ENCODE measurements at places on chromosomes 3 and 15. TPM values are rescaled to one million over a fixed set of nuclear protein-coding genes. Genes with fewer than 3 reads are reported as not detected.

The EBLN2 gene
- total RNA-seq = 3.4 TPM

The TMIE gene
- 0.77 TPM for total RNA-seq

The CPNE9 gene
- not detected for total RNA-seq

The PTH1R gene
- 0.30 TPM for total RNA-seq

The SYNM gene
- total RNA-seq = 15.1 TPM

The CFAP92 gene
- total RNA-seq = 0.42 TPM

The CD200R1 gene
- total RNA-seq = 0.09 TPM

The PRSS50 gene
- total RNA-seq = not detected

The MUSTN1 gene
- 0.67 TPM for total RNA-seq

The MORC1 gene
- total RNA-seq = not detected

DNA sequence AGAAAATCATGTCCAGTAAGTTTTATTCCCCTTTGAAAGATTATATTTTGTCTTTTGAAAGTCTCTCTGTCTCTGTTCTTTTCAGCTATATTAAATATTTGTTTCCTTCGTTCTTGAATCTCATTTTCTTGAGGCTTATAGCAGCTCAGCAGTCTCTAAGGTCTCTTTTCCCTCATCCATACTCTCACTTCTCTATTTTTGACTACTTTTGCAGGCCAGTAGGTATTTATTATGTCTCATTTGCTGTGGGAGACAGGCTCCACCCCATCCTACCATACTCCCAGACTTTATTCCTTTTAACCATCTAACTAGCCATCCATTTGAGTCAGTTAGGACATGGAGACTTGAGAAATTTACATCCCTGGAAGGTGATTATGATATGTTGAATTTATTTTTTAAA lies 71.0 kb downstream of the FILIP1L start:
- no peak for DNase-seq

DNA sequence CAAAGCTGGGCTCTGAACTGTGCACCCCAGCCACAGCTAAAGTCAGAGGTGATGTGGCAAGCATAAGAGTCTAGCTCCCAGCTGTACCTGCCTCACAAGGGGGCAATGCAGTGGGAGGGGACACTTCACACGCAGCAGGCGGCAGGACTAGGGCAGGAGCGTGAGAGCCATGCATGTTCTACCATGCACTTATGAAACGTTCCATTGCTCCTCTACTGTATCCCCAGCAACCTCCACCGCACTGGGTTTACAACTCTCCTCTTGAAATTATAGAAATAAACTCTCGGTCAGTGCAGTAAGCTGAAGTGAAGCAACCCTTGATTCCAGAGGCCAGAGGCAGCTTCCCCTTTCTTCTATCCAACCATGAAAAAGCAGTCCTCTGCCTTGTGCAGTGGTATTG lies 298.6 kb upstream of the STT3B start:
- DNase-seq = no peak

GRCh38 chr3:67044295-67044694 lies 46.2 kb downstream of the KBTBD8 start:
- DNase-seq = no peak

GRCh38 chr3:160830796-160831195 lies 74.8 kb downstream of the PPM1L start:
- no peak for DNase-seq

DNA sequence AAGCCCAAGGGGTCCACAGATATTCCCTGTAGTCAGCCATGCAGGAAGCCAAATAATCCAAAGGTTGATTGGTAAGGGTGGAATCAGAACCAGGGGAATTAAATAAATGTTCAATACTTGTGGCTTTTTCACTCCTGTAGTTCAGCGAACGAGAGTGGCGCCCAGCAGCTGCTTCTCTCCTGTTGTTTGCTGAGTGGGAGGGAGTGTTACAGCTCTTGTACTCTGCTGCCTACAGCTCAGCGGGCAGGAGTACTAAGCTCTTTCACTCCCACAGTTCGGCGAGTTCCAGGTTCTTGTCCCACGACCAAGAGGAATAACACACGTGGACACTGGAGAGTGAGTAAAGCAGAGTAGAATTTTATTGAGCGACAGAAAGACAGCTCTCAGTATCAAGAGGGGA lies 105.9 kb downstream of the MOBP start:
- no peak for DNase-seq

GRCh38 chr3:13706451-13706850 lies 157.5 kb downstream of the FBLN2 start:
- no peak for DNase-seq

DNA sequence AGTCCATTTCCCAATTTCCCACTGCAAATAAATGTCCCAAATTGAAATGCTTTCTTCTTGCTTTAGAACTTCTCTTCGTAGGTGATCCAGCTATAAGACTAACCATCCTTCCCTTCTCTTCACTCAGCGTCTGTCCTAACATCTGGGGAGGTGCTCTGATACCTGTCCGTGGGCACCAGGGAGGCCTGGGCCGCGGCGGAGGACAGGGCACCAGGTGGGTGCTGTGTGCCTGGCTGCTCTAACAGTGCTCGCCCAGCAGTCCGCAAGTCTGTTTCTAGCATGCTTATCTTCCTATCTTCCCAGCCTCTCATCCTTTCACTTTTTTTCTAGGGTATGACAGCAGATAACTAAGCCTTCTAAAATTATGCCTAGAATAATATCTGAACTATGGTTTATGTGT lies 37.3 kb downstream of the NKIRAS1 start:
- DNase-seq = no peak

DNA sequence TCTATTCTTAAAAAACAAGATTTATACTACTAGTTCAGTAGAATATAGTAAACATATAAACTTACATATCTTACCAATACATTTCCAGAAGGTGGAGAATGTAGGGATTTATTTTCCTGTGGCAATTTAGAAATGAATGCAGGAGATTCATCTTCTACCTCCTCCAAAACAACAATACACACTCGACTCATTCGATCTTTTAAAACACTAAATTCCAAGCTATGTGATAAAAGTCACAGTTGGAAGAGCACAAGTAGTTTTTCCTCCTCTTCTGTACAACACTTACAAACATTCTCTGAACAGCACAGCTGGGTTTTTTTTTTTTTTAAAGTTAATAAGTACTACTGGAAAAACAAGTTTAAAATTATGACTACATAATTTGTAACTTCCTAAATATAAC lies 1.4 kb downstream of the ANKRD28 start:
- no peak for DNase-seq

DNA sequence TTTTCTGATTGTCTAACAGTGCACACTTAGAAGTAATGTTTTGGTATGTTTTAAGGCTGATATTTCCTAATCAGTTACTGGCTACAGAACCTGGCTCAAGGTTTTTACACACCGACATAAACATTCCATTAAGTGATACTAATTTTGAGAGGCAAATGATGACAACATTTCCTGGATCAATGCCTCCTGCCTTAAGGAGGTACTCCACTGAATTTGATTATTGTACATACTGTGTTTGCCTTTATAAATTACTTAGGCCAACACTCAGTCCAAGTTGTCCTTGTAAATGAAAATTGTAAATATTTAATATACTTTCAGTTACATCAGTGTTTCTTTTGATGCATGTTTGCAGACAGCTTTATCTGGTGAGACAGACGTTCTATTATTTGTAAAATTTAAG lies 24.2 kb upstream of the LXN start:
- DNase-seq = no peak
